RWPE1 (cell line): ENCODE measurements at places on chromosomes 3 and 15.
A peak's percentile ranks its signal among the peaks of the same experiment; 100 is the strongest.

GRCh38 chr15:78193731-78194567 lies 40.4 kb downstream of the ACSBG1 start:
- DNase-seq, result no peak

DNA sequence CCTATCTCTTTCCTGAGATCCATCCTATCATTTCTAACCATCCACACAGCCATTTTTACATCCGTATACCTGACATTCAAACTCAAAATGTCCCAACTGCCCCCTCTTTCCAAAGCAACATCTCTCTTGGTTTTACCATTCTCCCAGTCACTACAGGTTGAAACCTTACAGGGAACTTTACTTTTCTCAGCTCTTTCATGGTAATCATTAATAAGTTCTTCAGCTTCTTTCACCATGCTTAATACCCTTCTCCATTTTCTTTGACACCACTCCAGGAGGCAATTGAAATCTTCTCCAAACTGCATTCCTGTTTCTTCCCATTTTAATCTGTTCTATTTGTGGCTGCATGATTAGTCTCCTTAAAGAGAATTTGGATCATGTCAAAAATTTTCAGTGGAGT lies 352.5 kb downstream of the GAP43 start:
- no peak for DNase-seq

GRCh38 chr3:41102053-41102556 lies 97.2 kb upstream of the CTNNB1 start:
- DNase-seq, result peak; percentile 72

- no peak for DNase-seq
These were observed 15.1 kb downstream of the LINGO1 start for GRCh38 chr15:77617476-77618230.

- peak; percentile 75 for DNase-seq
These were observed 731 bp downstream of the ZNF710 start for GRCh38 chr15:90001683-90002427.

DNA sequence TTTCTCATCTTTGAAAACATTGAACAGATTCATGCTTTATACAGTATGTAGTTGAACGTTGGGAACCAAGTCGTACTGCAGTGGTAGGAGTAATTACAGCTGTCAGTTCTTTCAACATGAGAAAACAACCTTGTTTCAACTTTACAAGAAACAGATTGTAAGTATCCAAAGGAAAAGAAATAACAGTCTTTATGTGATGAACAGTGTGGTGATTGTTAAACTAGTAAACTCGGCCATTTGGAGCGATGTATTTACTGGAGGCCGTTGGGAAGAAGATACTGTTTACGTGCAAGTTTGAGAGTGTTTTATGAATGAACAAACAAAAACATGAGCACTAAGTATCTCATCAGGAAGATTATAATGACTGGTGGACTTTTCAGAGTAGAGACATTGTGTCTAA lies 48.4 kb downstream of the EPHA3 start:
- DNase-seq, result no peak

DNA sequence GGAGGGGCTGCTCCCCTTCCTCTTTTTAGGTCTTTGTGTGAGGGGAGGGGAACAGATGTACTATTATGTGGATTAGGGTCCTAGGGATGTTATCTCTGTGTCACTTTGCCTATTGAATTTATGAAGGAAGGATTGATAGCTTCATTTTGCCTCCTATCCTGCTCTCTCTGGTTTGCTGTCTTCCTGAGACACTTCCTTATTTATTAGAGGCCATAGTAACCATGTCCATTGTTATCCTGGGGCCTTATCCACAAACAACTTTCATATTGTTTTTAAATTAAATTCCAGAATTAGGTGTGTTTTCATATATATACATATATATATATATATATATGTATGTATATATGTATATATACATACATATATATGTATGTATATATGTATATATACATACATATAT lies 83.2 kb upstream of the LRRFIP2 start:
- DNase-seq, result no peak

- DNase-seq, result peak; percentile 39
These were observed 843 bp downstream of the GLCE start for GRCh38 chr15:69161079-69161877.

DNA sequence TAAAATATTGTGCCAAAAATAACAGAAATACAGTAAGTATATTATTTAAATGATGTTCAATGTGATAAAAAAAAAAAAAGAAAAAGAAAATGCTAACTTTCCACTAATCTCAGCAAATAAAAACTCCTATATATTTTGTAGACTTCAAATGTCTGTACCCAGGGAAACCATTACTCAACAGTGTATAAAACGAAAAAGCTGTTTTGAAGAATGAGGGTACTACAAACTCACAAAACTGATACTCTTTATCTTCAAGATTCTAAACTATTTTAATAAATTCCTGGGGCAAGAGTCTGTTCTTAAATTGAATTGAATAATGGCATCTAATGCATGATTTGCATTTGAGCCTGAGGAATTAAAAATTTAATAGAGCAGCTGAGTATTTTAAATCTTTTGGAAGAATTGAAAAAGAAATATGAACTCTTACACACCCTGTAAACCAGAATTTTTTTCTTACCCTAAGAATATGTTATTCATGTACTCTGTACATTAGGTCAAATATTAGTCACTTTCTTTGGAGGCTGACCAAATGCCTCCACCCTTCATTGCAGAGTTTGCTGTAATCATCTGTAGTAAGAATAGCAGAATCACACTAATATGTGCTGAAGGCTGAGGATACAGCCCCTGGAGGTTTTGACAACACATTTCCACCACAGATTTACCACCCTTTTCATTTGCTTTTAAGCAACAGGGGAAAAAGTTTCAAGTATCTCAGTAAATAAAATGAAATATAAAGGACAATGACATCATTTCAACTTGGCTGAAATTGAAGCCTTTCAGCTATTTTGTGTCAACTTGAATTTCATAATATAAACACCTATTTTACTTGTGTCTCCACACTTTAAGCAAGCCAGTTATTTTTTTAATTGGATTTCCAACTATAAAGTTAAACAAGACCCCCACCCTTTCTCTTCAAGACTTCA lies 79.7 kb downstream of the FBN1 start:
- DNase-seq, result peak; percentile 88

DNA sequence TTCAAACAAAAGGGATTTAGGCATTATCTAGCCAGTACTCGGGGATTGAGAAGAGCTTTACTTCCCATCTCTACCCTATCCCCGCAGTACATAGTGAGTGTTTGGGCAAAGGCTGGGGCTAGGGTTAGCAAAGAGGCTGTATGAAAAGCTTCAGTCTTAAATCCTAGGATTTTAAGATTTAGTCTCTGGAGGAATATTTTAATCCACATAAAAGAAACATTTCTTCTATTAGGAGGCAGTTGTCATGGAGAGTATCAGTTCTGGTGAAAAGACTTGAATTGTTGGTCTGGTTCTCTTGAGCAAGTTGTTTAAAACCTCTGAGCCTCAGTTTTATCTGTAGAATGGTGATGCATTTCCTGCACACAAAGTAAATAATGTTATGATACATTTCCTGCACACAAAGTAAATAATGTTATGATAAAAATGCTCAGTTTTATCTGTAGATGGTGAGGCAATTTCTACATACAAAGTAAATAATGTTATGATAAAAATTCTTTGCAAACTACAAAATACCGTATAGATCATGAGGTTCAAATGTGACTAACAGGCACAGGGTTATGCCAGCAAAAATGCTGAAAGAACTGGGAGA lies 53.9 kb upstream of the ZBED2 start:
- no peak for DNase-seq

GRCh38 chr15:53586799-53587198 lies 172.7 kb downstream of the WDR72 start:
- DNase-seq, result no peak

- no peak for DNase-seq
These were observed 464.2 kb downstream of the MECOM start for GRCh38 chr3:169199283-169199682.

- no peak for DNase-seq
These were observed 407.5 kb upstream of the THBS1 start for GRCh38 chr15:39173426-39173825.

DNA sequence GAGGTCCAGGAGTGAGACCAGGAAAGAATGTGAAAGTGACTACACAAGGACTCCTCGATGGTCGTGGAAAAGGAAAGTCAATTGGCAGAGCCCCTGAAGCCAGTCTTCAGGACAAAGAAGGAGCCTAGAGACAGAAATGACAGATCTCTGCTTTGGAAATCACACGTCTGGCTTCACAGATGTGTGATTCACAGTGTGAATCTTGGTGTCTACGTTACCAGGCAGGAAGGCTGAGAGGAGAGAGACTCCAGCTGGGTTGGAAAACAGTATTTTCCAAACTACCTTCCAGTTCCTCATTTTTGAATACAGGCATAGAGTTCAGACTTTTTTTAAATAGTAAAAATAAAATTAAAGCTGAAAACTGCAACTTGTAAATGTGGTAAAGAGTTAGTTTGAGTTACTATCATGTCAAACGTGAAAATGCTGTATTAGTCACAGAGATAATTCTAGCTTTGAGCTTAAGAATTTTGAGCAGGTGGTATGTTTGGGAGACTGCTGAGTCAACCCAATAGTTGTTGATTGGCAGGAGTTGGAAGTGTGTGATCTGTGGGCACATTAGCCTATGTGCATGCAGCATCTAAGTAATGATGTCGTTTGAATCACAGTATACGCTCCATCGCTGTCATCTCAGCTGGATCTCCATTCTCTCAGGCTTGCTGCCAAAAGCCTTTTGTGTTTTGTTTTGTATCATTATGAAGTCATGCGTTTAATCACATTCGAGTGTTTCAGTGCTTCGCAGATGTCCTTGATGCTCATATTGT lies 6.0 kb downstream of the CCR2 start:
- no peak for DNase-seq

DNA sequence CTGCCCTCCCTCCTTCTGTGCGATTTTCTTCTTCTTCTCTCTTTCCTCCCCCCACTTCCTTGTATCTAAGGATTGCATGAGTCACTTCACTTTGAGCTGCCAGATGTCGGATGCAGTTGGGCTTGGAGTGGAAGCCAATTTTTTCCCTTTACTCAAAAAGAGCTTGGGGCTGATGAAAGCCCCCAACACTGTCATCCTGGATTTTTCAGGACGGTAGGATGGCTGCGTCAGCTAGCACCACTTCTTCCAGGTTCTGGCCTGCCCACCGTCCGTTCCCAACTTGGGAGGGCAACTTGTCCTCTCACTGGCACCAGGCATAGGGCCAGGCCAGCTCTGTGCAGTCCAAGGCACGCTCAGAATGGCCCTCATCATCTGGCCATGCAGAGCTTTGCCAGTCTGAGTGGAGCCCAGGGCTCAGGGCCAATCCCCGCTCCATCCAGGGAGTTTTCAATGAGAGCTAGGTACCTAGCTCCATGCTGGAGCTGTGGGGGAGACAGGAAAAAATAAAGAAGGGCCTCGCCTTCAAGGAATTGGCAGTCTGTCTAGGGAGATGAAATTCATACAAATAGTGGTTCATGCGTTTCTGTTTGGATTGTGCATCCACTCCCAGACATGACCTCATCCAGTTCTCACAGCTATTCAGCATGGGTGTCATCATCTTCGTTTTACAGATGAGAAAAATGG lies 47.7 kb upstream of the INSYN1 start:
- peak; percentile 80 for DNase-seq

DNA sequence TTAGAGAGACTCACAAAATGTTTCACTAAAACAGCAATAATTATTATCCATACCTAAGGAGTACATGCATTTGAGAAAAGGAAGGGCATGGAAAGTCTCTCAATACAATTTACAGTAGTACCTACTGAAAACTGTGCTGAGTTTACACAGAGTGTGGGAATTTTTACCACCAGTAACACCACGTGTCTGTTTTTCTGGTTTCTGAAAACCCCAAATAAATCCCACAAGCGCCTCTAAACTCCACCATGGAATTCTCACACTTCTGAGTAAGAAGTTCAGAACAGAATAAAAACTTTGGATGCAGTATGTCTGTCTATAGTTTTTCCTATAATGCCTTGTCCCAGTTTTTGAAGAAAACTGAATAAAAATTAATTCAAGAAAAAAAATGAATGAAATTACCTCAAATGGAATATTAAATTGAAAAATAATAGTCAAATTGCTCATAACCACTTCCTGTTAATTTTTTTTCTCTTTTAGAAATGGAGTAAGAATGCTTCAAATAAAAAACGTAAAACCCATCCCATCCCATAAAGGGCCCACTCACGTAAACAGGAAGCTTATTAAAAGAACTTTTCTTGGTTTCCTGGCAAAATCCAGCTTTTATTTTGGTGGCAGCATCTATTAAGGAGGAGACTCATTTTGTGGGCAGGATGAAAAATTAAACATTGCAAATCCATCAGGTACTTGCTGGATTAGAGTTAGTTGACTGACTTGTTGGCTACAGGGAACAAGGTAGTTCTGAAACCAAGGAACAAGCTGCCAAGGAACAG lies 378.1 kb downstream of the TIGIT start:
- no peak for DNase-seq

GRCh38 chr3:193114431-193115340 lies 126.3 kb upstream of the PLAAT1 start:
- DNase-seq, result no peak

GRCh38 chr15:81642451-81642990 lies 268.5 kb upstream of the TMC3 start:
- DNase-seq, result no peak

- no peak for DNase-seq
These were observed 19.1 kb upstream of the RBP1 start for GRCh38 chr3:139558351-139559266.

DNA sequence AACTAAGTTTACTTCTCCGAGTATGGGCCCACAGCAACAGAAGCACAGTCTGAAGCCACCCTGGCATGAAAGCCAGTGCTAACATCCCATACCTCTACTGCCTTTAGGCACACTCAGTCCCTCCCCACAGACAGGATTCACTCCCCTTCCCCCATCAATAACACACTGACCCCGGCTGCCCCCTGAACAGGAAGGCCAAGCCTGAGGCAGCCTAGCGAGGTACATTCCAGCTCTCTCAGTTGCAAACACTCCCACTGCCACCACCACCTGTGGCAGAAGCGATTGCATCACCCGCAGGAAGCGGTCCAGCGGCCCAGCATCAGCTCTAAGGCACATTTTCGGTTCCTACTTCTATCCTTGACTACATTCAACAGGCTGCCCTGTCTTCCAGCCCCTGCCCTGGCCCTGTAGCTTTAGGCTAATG lies 7.0 kb upstream of the BMF start:
- no peak for DNase-seq

- peak; percentile 64 for DNase-seq
These were observed at the start of gene FBLN2 for GRCh38 chr3:13548696-13549622. Gene FBLN2 (plus strand): TSS chr3:13549125. CDS start chr3:13570356, 21,231 bp downstream.

DNA sequence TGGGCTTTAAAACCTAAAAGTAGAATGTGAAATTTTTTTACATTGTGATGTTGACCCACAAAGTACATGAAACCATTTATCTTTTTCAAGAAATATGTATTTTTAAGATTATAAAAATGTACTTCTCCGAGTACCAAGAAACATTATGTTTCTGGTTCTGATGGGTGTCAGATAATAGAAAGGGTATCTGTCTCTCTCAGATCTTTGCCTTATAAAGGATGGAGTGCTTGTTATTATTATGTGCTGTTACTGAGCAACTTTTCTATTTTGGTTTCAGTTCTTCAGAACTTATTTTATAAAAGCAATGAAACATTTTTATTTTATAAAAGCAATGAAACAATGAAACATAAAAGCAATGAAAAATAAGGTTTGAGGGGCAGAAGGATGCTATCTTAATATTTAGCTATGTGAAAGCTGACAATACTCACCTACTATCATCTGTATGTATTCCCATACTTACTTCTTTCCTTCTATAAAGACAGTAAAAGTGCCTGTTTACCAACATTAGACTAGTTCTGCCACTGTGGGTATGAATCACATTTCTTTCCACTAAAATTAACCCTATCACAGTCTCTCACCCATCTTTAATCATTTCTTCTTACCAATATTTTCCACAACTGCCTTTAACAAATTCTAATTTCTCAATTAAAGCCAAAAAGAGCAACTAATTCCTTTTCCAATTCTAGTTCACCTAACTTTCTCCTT lies 540.7 kb upstream of the KCNMB2 start:
- no peak for DNase-seq
